ENCODE measurements at places on chromosomes 2 and 18.

DNA sequence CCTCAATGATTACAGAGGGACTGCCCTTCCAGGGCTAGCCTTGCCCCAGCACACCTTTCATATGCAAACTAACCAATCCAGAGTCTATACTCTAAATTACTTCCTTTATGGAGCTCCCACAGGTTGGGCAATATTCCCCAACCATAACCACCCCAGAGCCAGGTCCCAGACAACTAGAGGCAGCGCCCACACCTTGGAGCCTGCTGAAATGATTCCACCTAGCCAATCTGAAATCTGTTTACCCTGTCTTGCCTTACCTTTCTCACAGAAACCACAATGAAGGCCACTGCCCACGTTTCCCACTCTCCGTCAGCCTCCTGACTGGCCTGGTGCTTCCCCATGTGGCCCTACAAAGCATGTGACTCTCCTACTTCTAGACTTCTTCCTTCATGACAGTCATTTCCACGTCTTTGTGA is 62.0 kb downstream of the REEP1 start:
- DNase-seq = no peak

GRCh38 chr2:46518861-46519260 is 39.5 kb downstream of the TMEM247 start:
- no peak for DNase-seq

- DNase-seq = no peak
Measured at GRCh38 chr2:31384351-31384750, 30.2 kb downstream of the XDH start.

- DNase-seq = no peak
Measured at GRCh38 chr2:6966446-6966940, 49.3 kb downstream of the RNF144A start.

- no peak for DNase-seq
Measured at GRCh38 chr2:217733461-217733860, 269.3 kb downstream of the TNS1 start.

GRCh38 chr2:147688242-147688641 is 156.6 kb upstream of the ACVR2A start:
- DNase-seq = no peak

- DNase-seq = no peak
Measured at GRCh38 chr2:164794016-164794415, 47.6 kb downstream of the COBLL1 start.

DNA sequence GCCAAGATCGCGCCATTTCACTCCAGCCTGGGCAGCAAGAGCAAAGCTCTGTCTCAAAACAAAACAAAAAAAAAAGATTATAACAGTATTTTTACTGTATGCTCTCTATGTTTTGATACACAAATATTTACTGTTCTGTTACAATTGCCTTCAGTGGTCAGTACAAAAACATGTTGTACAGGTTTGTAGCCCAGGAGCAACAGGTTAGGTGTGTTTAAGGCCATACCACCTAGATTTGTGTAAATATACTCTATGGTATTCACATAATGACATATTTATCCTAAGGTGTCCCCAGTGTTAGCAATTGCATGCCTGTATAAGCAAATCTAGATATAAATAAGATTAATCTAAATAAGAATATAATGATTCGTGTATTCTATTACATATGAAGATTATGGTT is 625.0 kb downstream of the TMEM182 start:
- DNase-seq = no peak

DNA sequence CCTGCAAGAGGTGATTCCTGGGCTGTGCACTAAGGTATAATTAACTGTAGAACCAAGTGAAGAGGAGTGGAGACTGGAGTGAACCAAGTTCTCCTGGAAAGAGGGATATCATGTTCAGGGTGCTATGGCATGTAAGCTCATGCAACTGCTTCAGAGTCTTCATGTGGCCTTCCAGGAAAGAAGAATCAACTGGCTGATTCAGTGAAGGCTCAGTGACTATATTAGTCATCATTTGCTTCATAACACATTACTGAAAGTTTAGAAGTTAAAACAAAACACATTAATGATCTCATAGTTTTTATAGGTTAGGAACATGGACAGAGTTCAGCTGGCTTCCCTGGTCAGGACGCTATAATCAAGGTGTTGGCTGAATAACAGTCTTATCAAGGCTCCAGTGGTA is 1200.8 kb upstream of the GYPC start:
- no peak for DNase-seq
